ENCODE measurements at places on chromosomes 13 and 19. TPM values are rescaled to one million over a fixed set of nuclear protein-coding genes. Genes with fewer than 3 reads are reported as not detected.
A peak's percentile ranks its signal among the peaks of the same experiment; 100 is the strongest.

GRCh38 chr13:50927701-50928100, 18.1 kb downstream of the RNASEH2B start:
- DNase-seq = no peak

GRCh38 chr13:45807520-45808099, 43.9 kb downstream of the SIAH3 start:
- DNase-seq = peak; percentile 30

The ATP8A2 gene
- polyA plus RNA-seq = 2.2 TPM

- DNase-seq = no peak
These were observed 1.3 kb downstream of the UBE2S start for GRCh38 chr19:55406091-55406825.

- no peak for DNase-seq
These were observed 8.4 kb upstream of the PRR19 start for GRCh38 chr19:42293540-42293939.

DNA sequence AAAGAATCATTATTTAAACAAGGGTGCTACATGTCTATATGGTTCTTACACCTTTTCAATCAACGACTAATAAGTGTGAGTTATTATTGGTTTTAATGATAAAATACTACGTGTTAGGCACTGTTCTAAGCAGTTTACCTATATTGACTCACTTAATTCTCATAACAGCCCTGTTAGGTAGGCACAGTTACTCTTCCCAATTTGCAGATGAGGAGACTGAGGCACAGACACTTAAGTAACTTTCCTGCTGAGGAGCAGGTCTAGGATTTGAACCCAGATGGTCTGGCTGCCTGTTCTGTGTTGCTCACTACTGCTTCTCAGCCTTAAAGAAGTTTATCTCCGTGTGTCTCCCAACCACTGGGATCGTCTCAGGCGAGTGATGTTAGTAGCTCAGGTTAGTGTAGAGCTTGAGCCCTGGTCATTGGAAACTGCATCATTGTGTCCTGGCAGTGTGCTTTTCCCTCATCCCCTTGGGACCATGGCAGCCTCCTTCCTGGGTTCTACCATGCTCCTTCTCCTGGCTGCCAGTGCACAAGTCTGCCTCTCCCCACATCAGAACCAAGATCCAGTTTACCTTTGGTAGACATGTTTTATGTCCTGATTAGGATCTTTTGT, 10.9 kb downstream of the UBAC2 start:
- DNase-seq = no peak

- DNase-seq = no peak
These were observed 227.0 kb upstream of the SLITRK5 start for GRCh38 chr13:87444135-87444534.

DNA sequence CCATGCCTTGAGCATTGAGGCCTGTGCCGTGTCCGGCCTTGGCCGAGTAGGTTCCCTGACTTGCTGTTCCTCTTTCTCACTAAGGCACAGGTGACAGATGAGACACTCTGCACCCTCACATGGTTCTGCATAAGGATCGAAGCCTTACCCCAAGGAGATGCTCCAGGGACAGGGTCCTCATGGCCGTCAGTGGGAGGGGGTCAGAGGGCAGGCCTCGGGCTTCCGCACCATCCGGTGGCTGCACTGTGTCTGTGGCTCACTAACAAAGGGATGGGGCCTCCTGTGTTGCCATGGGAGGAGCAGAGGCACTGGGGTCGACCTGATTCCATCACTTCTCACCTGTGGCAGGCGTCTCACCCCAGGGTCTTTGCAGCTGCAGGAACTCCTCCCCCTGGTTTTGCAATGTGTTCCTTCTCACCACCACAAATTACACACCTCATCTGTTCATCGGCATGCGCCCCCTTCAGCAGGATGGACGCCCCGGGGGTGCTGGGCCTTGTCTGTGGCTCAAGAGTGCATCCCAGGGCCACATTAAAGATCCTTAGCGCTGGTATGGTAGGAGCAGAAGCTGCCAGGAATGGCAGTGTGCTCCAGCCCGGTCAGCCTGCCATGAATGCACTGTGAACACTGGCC, 113.3 kb upstream of the SOX1 start:
- DNase-seq = no peak

DNA sequence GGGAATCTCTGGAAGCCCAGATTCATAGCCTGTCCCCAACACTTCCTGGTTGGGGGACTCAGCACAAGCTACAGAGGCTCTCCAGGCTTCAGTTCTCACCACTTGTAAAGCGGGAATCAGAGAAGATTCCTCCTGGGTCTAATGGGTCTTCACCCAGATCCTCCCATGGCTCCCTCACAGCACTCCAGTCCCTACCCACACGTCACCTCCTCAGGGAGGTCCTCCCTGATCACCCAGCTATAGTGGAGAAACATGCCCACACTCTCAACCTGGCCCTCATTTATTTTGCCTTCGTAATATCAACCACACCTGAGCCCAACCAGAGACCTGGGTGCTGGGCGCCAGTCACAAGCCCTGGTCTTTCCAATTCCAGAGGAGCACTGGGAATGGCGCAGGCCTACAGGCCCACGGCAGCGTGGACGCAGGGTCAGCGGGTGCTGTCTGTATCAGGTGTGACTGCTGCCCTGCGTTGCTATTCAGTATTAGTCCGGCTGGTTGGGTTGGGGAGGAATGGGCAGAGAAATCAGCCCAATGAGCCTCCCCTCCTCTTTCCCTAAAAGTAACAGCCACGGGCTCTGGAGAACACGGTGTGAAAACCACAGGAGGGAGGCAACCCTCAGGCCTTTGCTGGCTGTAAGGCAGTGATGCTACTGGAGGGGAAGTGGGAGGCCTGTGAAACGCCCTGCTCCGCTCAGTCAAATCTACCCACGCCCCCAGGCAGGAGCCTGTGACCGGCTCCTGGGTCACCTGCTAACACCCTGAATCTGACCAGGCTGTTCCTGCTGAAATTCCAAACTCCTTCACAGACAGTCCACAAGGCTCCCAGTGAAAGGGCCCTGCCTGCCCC, 5.2 kb downstream of the AKT2 start:
- no peak for DNase-seq

- no peak for DNase-seq
These were observed 275.3 kb downstream of the KCTD12 start for GRCh38 chr13:76610819-76611415.

DNA sequence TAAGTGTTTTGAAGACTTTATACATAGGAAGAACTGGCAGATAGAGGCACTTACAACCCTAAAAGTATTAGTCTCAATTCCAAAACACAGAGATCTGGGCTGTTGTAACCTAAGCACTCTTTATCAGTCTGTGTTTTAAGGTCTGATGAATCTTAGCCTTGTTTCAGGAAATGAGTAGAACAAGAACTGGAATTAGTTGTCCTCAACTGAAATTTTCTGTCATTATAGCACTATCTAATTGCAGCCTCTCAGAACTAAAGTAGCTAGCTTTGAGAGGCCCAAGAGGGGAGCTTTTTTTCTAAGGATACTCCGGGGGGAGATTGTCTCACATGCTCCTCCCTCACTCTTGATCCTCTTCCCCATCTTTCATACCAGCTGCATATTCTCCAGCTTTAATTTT, 13.1 kb downstream of the HNRNPM start:
- no peak for DNase-seq

The SBK3 gene
- not detected for polyA plus RNA-seq

DNA sequence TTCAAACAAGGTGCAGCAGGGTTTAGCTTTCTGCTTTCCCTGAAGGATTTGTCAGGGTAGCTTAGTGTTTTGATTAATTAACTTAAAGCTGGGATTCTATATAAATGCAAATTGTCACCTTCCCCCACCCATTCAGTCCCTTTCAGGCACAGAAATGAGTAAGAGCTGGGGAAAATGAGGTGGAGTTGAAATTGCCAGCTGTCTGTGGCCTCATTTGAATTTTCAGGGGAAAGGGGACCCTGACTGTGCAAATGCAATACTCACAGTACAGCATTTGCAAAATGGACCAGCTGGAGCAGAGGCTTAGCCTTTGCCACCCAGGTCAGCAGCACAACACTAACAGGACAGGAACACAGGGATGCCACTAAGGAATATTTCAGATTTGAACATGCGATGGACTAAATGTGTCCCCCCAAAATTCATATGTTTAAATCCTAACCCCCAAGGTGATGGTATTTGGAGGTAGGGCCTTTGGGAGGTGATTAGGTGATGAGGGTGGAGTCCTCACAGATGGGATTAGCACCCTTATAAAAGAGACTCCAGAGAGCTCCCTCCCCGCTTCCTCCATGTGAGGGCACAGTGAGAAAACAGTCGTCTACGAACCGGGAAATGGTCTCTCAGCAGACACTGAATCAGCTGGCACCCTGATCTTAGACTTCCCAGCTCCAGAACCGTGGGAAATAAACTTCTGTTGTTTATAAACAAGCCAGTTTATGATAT, 59.5 kb upstream of the CYSLTR2 start:
- DNase-seq = no peak

- DNase-seq = no peak
These were observed 88.4 kb downstream of the SACS start for GRCh38 chr13:23344931-23345595.

GRCh38 chr19:16385296-16385695, 60.7 kb downstream of the KLF2 start:
- no peak for DNase-seq

The PTGIR gene
- polyA plus RNA-seq = 3.7 TPM

The ACP7 gene
- not detected for polyA plus RNA-seq

The ZNF534 gene
- polyA plus RNA-seq = 0.87 TPM

The PSG6 gene
- polyA plus RNA-seq = 0.31 TPM

DNA sequence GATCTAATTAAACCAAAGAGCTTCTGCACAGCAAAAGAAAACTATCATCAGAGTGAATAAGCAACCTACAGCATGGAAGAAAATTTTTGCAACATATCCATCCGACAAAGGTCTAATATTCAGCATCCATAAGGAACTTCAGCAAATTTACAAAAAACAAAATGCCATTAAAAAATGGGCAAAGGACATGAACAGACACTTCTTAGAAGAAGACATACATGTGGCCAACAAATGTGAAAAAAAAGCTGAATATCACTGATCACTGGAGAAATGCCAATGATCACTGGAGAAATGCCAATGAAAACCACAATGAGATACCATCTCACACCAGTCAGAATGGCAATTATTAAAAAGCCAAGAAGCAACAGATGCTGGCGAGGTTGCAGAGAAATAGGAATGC, 32.5 kb downstream of the ZNF582 start:
- DNase-seq = no peak

DNA sequence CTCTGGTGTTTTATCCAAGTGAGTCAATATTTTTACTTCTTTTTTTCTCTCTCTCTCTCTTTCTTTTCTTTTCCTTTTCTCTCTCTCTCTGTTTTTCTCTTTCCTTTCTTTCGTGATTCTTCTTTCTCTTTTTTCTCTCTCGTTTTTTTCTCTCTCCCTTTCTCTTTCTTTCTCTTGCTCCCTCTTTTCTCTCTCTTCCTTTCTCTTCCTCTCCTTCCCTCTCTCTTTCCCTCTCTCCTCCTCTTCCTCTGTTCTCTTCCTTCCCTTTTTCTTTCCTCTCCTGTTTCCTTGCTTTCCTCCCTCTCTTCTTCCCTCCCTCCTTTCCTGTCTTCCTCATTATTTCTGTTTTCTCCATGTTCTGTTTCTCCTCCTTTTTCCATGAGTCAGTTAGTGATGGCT, 641.5 kb downstream of the FGF9 start:
- no peak for DNase-seq

- no peak for DNase-seq
These were observed 2.1 kb downstream of the ZIC5 start for GRCh38 chr13:99969453-99969918.

- DNase-seq = no peak
These were observed 40.2 kb downstream of the CCNE1 start for GRCh38 chr19:29851769-29852521.

DNA sequence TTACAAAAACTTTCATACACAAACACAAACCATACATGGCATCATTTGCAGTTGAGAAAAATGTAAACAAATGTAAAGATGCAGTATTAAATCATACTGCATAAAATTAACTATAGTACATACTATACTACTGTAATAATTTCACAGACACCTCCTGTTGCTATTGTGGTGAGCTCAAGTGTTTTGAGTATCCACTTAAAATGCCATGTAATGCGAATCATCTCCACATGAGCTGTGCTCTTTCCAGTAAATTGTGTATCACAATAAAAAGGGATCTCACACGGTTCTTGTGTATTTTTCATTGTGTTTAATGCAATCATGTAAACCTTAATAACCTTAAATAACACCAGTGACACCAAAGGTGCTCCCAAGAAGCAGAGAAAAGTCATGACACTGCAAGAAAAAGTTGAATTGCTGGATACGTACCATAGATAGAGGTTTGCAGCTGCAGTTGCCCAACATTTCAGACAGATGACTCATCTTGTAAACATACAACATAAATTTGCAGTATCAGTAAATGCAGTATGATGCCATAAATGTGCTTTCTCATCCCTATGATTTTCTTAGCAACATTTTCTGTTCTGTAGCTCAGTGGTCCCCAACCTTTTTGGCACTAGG, 166.6 kb downstream of the RAP2A start:
- DNase-seq = no peak

DNA sequence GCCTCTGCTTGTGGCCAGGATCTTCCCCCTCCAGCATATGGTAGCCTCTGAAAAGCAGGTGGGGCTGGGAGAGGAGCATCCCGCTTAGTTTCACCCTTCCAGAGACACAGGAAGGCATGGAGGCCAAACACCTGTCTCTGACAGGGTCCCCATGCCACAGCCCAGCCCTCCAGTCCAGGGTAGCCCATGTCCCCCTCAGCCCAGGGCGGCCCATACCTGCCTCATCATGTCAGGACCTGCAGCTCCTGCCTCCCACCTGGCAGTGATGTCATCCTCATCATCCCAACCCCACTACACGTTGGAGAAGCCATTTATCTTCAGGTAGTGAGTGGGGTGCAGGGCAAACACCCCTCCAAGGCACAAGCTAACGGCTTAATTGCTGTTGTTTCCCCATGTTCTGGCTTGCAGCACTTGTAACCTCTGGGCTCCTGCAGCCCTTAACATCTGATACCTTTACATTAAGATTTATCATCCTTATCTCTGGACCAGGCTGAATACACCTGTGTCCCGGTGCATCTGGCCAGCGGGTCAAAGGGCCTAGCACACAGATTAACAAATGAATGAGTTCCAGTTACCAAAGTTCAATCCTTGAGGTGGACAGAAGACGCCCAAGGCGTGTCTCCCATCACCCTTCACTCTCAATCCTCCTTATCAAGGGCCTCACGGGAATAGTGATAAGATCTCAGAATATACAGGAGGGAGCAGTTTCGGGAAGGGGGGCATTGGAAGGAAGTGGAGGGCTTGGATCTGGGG, 22.2 kb downstream of the ZNF175 start:
- DNase-seq = no peak

DNA sequence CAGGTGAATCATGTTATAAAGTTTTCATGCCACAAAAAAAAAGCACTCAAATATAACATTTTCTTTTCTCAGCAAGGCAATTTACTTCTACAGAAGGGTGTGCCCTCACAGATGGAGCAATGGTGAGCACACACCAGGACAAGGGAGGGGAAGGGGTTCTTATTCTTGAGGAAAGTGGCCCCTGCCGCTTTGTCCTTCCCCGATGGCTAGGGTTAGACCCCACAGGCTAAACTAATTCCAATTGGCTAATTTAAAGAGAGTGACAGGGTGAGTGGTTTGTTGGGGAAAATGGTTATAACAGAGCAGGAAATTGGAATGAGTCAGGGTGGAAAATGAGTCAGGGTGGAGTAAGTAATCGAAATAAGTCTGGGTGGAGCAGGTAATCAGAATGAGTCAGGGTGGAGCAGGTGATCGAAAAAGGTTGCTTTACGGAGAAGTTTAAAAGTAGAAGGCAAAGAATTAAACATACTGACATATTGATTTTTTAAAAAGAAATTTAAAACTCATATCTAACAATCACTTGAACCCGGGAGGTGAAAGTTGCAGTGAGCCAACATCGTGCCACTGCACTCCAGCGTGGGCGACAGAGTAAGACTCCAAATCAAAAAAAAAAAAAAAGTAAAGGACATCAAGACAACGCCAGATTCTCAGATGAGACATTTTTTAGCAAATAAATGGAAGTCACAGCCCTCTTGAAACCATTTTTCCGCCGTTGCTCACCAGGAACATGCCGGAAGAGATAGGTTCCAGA, 813 bp downstream of the ZNF562 start:
- DNase-seq = peak; percentile 5

Measured in muscle of back (tissue), 13 donors.